ENCODE measurements at places on chromosomes 4 and X. TPM values are rescaled to one million over a fixed set of nuclear protein-coding genes. Genes with fewer than 3 reads are reported as not detected.
A peak's percentile ranks its signal among the peaks of the same experiment; 100 is the strongest.

Gene MAGEE1
- total RNA-seq, result 9.6 TPM

- peaks cover 1% of the 10 kb centered on the region for H3K36me3 ChIP-seq
- H3K4me3 ChIP-seq, result no peak overlapping the region
- H3K27ac ChIP-seq, result no peak overlapping the region
Measured at GRCh38 chr4:60726779-60727178, 473.3 kb upstream of the ADGRL3 start.

- H3K4me1 ChIP-seq, result no peaks in the 10 kb centered on the region
- no peak overlapping the region for H3K27ac ChIP-seq
- DNase-seq, result no peak
- H3K27me3 ChIP-seq, result no peaks in the 10 kb centered on the region
Measured at GRCh38 chr4:169345316-169345721, 74.6 kb upstream of the SH3RF1 start.

DNA sequence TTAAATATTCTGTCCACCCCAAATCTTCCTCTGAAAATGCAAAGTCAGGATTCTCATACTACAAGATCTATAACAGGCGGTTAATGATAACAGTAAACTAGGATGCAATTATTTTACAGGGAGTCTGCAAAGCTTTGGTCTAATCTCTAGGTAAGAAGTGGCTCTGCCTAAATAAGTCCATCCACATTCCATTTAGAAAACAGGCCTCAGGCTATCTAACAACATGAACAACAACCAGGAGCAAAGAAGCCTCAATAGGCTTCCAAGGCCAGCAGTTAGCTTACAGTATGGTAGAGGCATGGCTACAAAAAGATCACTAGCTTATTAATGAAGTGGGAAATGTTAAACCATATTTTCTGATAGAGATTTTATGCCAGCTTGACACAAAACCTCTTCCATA is 6.4 kb downstream of the MAB21L2 start:
- H3K36me3 ChIP-seq, result peaks cover 11% of the 10 kb centered on the region
- no peak overlapping the region for H3K27ac ChIP-seq
- H3K4me1 ChIP-seq, result peaks cover 14% of the 10 kb centered on the region
- no peak for DNase-seq
- H3K4me3 ChIP-seq, result no peak overlapping the region
- peaks cover 41% of the 10 kb centered on the region for H3K27me3 ChIP-seq

DNA sequence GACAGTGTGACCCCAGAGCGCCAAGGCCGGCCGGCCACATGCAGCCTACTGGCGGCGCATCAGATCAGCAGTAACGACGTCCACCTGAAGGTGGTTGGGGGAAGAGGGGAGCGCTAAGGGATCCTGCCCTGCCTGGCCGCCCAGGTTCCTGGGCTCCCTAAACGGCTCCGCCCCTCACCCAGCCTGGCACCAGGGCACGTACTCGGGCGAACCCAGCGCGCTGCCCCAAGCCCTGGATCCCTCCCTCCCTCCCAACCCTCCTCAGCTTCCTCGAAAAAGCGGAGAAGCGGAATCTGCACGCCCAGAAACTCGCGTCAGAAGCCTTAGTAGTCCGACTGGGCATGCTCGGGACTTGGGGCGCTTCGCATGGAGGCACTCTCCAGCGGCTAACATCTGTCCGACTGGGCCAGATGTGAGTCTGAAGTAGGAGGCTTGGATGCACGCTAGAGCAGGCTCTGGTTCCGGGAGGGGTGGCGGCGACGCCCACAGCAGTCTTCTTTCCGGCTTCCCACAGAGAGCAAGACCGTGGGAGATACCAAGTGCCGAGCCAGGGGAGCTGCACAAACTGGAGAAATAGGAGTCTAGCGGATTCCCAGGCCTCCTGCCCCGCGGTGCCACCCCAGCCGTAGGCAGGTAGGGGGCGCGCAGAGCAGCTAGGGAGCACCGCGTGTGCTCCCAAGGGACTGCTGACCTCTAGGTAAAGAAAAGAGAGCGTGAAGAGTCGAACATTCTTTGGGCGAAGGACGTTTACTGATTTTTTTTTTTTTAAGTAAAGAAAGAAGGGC is 114.3 kb upstream of the TEX13C start:
- H3K36me3 ChIP-seq, result no peaks in the 10 kb centered on the region
- H3K27me3 ChIP-seq, result peaks cover 61% of the 10 kb centered on the region
- H3K27ac ChIP-seq, result no peak overlapping the region

- no peaks in the 10 kb centered on the region for H3K27me3 ChIP-seq
- H3K27ac ChIP-seq, result no peak overlapping the region
- H3K4me3 ChIP-seq, result no peak overlapping the region
- peaks cover 4% of the 10 kb centered on the region for H3K36me3 ChIP-seq
- H3K4me1 ChIP-seq, result no peaks in the 10 kb centered on the region
Measured at GRCh38 chrX:125262836-125263235, 56.8 kb upstream of the TEX13C start.

DNA sequence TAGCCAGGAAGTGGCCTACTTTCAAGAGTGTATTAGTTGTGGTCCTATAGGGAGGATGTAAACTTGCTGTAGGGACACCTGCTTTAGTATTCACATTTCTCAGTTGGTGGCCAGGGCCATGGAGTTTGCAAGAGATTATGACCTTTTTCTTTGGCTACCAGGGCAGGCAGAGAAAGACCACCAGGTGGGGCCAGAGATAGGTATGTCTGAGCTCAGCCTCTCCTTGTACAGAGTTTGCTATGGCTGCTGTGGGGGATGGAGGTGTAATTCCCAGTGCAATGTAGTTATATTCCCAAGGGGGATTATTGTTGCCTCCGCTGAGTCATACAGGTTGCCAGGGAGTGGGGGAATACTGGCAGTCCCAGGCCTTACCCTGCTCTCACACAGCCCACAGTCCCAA is 26.3 kb upstream of the DACH2 start:
- H3K4me1 ChIP-seq, result no peaks in the 10 kb centered on the region
- no peak for DNase-seq
- H3K27ac ChIP-seq, result no peak overlapping the region
- H3K4me3 ChIP-seq, result no peak overlapping the region

GRCh38 chr4:72886602-72887001 is 182.9 kb downstream of the COX18 start:
- no peak overlapping the region for H3K27ac ChIP-seq
- DNase-seq, result no peak
- H3K4me1 ChIP-seq, result peaks cover 7% of the 10 kb centered on the region
- no peaks in the 10 kb centered on the region for H3K36me3 ChIP-seq

GRCh38 chrX:21949689-21950088 is 9.2 kb downstream of the SMS start:
- no peak for DNase-seq
- H3K27ac ChIP-seq, result peak overlapping the region; percentile 40
- H3K36me3 ChIP-seq, result peaks cover 3% of the 10 kb centered on the region
- no peak overlapping the region for H3K4me3 ChIP-seq

- no peaks in the 10 kb centered on the region for H3K4me1 ChIP-seq
- H3K36me3 ChIP-seq, result peaks cover 4% of the 10 kb centered on the region
- H3K4me3 ChIP-seq, result no peak overlapping the region
- no peak for DNase-seq
- H3K27ac ChIP-seq, result no peak overlapping the region
Measured at GRCh38 chr4:99887837-99888236, 6.4 kb downstream of the LAMTOR3 start.

- H3K27me3 ChIP-seq, result no peaks in the 10 kb centered on the region
- H3K4me3 ChIP-seq, result peak overlapping the region; percentile 87
- peaks cover 11% of the 10 kb centered on the region for H3K4me1 ChIP-seq
- DNase-seq, result peak; percentile 15
- H3K36me3 ChIP-seq, result no peaks in the 10 kb centered on the region
Measured at GRCh38 chrX:41922431-41923151, 763 bp downstream of the CASK start.

- no peaks in the 10 kb centered on the region for H3K27me3 ChIP-seq
- no peaks in the 10 kb centered on the region for H3K4me1 ChIP-seq
- H3K36me3 ChIP-seq, result no peaks in the 10 kb centered on the region
- H3K4me3 ChIP-seq, result no peak overlapping the region
Measured at GRCh38 chr4:37220685-37221084, 23.9 kb upstream of the NWD2 start.

DNA sequence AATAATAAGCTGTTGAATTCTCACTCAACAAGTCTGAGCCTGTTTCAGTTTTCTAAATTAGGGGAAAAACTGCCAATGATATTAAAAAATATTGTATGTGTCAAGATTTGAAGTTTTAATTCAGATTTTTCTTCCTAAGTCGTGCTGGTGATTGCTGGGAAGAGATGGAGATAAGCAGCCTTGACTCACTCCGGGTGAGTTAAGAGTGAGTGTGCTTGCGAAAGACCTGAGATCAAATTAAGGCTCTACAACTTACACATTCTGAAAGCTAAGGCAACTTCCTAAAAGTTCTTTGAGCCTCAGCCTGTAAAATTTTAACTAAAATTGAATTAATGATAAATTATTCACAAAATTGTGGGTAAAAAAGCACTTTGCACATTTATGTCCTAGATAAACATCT is 1441.2 kb downstream of the PCDH7 start:
- DNase-seq, result no peak
- H3K4me1 ChIP-seq, result no peaks in the 10 kb centered on the region
- H3K36me3 ChIP-seq, result no peaks in the 10 kb centered on the region
- H3K4me3 ChIP-seq, result no peak overlapping the region
- no peak overlapping the region for H3K27ac ChIP-seq

DNA sequence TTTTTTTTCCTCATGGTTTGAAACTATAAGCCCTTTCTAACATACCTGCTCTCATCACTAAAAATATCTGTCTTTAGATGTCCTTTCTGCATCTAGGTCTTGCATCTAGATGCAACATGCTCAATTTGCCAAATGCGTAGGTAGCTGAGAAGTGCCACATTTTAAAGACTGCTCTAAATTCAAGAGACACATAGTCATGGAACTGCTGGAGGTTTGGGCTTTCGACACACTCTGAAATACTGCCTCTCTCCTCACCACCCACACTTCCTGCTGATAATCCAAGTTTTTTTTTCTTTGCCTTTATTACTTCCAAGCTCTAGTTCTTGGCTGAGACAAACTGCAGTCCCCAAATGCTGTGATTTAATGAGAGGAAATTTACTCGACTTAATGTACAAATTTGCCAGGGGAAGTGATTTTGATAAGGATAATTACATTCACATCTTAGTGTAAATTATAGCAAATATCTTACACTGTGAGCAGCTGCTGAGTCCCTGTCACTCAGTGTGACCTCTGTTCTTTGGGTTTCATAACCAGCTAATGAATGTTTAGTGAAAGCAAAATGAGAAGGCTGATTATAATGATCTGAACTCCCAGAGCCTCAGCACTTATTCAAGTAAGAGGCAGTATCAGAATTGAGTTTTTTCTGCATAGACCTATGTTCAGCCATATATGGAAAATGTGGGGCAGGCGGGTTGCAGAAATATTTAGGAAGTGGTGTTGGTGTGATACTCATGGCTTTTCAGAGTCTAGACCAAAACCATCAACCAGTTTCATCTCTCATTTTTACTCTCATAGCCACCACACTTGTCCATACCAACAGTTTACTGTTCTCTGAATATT is 31.3 kb downstream of the DRD5 start:
- H3K36me3 ChIP-seq, result no peaks in the 10 kb centered on the region
- H3K27ac ChIP-seq, result no peak overlapping the region
- DNase-seq, result no peak
- H3K4me3 ChIP-seq, result no peak overlapping the region
- H3K27me3 ChIP-seq, result peaks cover 3% of the 10 kb centered on the region

Gene CENPI
- total RNA-seq, result 13.2 TPM

DNA sequence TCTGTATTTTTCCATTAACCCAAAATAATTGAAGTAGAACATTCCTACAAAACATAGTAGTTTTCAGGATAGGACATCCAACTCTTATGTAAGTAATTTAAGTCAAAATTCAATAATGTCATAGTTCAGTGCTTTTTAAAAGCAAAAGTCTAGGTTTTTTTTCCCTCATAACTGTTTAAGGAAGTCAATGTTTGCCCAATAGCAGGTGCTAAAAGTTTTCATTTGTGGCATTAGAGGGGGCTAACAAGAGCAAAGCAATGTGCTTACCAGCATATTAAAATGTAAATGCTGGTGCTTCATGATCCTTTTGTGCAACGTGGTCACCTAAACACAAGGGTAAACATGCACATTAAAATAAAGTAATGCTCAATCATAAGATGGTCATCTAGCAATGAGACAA is 155.2 kb upstream of the PPP1R2C start:
- H3K4me3 ChIP-seq, result no peak overlapping the region
- no peak overlapping the region for H3K27ac ChIP-seq
- DNase-seq, result no peak
- no peaks in the 10 kb centered on the region for H3K36me3 ChIP-seq

GRCh38 chr4:76208005-76208765 is 5.4 kb downstream of the SCARB2 start:
- H3K27ac ChIP-seq, result peak overlapping the region; percentile 72
- peaks cover 33% of the 10 kb centered on the region for H3K4me1 ChIP-seq
- H3K4me3 ChIP-seq, result peak overlapping the region; percentile 13
- no peaks in the 10 kb centered on the region for H3K27me3 ChIP-seq
- no peaks in the 10 kb centered on the region for H3K36me3 ChIP-seq

Gene KLKB1
- total RNA-seq, result not detected

Gene BST1
- 0.38 TPM for total RNA-seq

Gene STIM2
- total RNA-seq, result 49.3 TPM

Gene KDR
- 0.33 TPM for total RNA-seq

DNA sequence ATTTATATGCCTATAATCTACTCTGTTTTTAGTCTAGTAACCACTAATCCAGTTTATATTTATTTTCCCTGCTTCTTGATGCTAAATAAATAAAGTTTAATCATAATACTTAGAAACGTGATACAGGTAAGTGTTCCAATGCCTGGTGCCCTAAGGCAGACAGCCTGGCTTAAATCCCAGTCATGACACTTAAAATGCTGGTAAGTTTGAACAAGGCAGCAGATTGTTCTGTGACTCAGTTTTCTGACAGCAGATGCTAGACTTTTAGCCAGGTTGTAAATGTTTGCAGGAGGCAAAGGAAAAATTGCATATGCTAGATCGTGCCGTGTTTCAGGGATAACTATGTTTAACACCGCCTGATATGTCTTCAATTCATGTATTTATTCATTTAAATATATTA is 2661.6 kb downstream of the PCDH7 start:
- H3K27me3 ChIP-seq, result no peaks in the 10 kb centered on the region
- H3K36me3 ChIP-seq, result no peaks in the 10 kb centered on the region
- H3K4me1 ChIP-seq, result no peaks in the 10 kb centered on the region
- H3K27ac ChIP-seq, result no peak overlapping the region
- H3K4me3 ChIP-seq, result no peak overlapping the region

Gene SAGE1
- total RNA-seq, result not detected

Gene NSD2
- total RNA-seq, result 212 TPM

DNA sequence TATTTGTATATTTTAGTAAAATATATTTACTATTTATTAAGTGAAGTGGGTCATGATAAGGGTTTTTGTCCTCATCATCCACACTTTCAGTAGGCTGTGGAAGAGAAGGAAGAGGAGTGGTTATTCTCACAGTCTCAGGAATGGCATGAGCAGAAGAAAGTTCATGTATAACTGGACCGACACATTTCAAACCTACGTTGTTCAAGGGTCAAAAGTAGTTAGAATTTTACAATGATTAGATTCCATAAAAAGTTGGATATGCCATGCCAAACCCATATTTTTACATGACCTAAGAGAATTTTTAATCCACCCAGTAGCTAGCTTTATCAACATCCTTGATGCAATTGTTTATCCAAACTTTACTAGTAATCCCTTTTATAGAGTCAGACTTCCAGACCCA is 15.6 kb upstream of the MAGEA8 start:
- no peaks in the 10 kb centered on the region for H3K36me3 ChIP-seq
- no peaks in the 10 kb centered on the region for H3K4me1 ChIP-seq
- H3K27me3 ChIP-seq, result no peaks in the 10 kb centered on the region
- H3K4me3 ChIP-seq, result no peak overlapping the region
- DNase-seq, result no peak
